ENCODE measurements at places on chromosomes 6 and 20.

- DNase-seq, result no peak
Measured at GRCh38 chr20:3221398-3222226, 12.3 kb downstream of the ITPA start.

- DNase-seq, result peak; percentile 22
Measured at GRCh38 chr6:157644043-157644810, 178.8 kb upstream of the SNX9 start.

DNA sequence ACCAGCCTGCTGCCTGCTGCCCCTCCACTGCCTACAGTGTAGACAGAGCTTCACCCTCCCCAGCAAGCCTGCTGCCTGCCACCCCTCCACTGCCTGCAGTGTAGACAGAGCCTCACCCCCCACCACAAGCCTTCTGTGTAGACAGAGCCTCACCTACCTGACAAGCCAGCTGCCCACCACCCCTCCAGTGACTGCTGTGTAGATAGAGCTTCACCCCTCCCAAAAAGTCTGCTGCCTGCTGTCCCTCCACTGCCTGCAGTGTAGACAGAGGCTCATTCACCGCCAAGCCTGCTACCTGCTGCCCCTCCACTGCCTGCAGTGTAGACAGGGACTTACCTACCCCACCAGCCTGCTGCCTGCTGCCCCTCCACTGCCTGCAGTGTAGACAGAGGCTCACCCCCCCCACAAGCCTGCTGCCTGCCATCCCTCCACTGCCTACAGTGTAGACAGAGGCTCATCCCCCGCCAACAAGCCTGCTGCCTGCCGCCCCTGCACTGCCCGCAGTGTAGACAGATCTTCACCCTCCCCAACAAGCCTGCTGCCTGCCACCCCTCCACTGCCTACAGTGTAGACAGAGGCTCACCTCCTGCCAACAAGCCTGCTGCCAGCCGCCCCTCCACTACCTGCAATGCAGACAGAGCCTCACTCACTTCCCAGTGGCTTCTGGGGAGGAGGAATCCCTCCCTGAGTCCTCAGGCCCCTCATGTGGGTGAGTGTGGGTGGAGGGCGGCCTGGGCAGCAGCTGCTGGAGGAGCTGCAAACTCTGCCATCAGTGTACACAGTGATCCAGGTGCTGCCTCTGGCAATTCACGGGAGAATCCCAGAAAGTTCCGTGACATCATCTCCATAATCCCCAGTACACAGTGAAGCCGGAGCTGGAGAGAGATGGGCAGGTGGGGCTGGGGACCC, 140.9 kb downstream of the DLL1 start:
- DNase-seq, result no peak

- peak; percentile 52 for DNase-seq
Measured at GRCh38 chr6:124977067-124977908, 15.1 kb downstream of the RNF217 start.
